ENCODE measurements at places on chromosomes 7 and 10. TPM values are rescaled to one million over a fixed set of nuclear protein-coding genes. Genes with fewer than 3 reads are reported as not detected.

DNA sequence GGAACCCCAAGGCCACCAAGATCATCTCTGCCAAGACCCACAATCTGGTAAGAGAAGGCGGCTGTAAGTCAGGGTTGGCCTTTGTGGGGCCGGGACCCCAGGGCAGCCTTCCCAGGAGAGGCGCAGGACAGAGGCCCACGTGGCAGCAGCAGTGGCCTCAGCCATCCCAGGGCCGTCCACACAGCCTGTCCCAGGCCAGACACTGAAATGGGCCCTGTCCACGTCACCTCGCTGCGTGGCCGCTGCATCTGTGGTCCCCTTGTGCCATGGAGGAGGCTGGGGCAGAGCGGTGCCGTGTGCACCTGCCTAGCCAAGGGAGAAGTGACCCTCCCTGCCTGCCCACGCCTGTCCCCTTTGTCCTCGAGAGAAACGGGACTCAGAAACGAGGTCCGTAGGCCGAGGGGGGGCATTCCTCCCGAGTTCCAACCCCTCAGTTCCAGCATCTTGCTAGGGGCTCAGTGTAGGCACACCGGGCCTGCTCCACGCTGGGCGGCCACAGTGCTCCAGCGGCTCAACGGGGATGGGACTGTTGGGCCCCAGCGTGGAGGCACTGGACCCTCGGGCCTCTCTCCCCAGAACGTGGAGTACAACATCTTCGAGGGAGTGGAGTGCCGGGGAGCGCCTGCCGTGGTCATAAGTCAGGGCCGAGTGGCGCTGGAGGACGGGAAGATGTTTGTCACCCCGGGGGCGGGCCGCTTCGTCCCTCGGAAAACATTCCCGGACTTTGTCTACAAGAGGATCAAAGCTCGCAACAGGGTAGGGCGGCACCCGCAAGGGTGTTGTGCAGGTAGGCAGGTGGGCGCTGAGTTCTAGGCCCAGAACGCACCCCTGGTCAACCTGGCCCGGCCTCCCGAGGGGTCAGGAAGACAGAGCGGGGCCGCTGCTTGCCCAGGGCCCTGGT, 15.6 kb downstream of the DPYSL4 start:
- H3K27ac ChIP-seq, result no peak overlapping the region
- no peaks in the 10 kb centered on the region for H3K36me3 ChIP-seq
- no peak overlapping the region for H3K4me3 ChIP-seq
- no peaks in the 10 kb centered on the region for H3K27me3 ChIP-seq
- H3K4me1 ChIP-seq, result no peaks in the 10 kb centered on the region

DNA sequence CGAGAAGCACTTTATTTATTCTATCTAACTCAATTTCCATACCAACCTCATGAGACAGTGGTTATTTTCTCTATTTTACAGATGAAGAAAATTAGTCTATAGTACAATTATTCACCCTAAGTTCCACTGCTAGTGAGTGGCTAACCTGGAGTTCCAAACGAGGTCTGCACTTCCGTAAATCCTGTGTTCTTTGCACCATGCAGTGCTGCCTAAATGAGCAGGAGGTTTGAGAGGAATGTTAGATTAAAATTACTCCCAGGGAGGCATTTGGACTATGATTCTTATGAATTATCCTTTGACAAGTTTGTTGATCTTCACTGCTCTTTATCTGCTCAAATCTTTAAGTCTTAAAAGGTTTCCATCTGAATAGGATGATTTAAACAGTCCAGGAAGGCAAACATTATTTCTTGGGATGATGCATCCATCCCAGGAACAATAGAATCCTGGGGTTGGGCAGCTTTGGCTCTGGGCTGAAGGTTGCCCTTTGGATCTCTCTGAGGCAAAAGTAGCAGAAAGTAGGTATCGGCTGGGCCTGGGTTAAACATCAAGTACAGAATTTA, 400.8 kb downstream of the REEP3 start:
- no peaks in the 10 kb centered on the region for H3K4me1 ChIP-seq
- no peak for DNase-seq
- H3K36me3 ChIP-seq, result no peaks in the 10 kb centered on the region
- H3K27ac ChIP-seq, result no peak overlapping the region
- H3K4me3 ChIP-seq, result no peak overlapping the region

GRCh38 chr10:17435187-17435586, 19.2 kb downstream of the ST8SIA6 start:
- no peak for DNase-seq
- H3K36me3 ChIP-seq, result no peaks in the 10 kb centered on the region
- H3K4me3 ChIP-seq, result no peak overlapping the region
- no peak overlapping the region for H3K27ac ChIP-seq
- no peaks in the 10 kb centered on the region for H3K4me1 ChIP-seq

GRCh38 chr7:1192171-1192676, 32.2 kb upstream of the ZFAND2A start:
- DNase-seq, result peak; percentile 65
- H3K36me3 ChIP-seq, result no peaks in the 10 kb centered on the region
- H3K27ac ChIP-seq, result no peak overlapping the region
- no peaks in the 10 kb centered on the region for H3K4me1 ChIP-seq
- no peak overlapping the region for H3K4me3 ChIP-seq
- peaks cover 52% of the 10 kb centered on the region for H3K27me3 ChIP-seq

- no peaks in the 10 kb centered on the region for H3K36me3 ChIP-seq
- H3K4me3 ChIP-seq, result no peak overlapping the region
- no peaks in the 10 kb centered on the region for H3K4me1 ChIP-seq
- DNase-seq, result no peak
- H3K27ac ChIP-seq, result no peak overlapping the region
- no peaks in the 10 kb centered on the region for H3K27me3 ChIP-seq
Observed at GRCh38 chr10:81569488-81569887, 305.5 kb upstream of the NRG3 start.

DNA sequence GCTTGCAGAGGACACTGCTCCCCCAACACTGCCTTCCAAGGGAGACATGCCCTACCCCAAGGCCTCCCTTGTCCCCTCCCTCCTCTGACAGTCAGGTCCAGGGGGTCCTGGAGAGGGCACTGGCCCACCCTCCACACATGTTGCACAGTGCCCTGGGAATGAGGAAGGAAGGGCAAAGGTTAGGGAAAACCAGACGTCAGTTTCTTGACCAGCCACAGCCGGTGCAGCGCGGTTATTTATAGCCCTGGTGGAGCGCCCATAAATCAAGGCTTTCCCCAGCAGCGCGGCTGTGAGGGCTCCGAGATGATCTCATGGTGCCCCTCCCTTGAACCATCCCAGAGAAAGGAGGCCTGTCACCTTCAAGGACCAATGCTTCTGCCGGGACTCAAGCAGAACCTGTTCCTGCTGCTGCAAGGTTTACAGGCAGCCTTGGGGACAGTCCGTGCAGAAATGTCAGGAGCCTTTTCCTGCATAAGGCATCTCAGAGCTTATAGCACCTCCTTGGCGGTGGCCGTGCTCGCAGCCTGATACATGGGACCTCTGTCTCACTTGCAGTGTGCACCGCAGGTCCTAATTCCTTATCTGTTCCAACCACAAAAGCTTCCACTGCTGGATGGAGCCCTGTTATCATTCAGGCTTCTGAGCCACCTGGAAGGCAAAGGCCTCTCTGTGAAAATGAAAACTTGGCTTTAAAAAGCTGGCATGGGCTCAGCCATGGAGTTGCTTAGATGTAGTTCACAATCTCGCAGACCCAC, 127.3 kb downstream of the LHPP start:
- no peaks in the 10 kb centered on the region for H3K36me3 ChIP-seq
- peak overlapping the region; percentile 77 for H3K27ac ChIP-seq
- H3K4me3 ChIP-seq, result no peak overlapping the region
- H3K4me1 ChIP-seq, result peaks cover 31% of the 10 kb centered on the region
- DNase-seq, result peak; percentile 85

GRCh38 chr10:69731184-69731583, 70.5 kb upstream of the COL13A1 start:
- peaks cover 25% of the 10 kb centered on the region for H3K27me3 ChIP-seq
- DNase-seq, result no peak
- H3K27ac ChIP-seq, result no peak overlapping the region
- no peak overlapping the region for H3K4me3 ChIP-seq
- peaks cover 65% of the 10 kb centered on the region for H3K4me1 ChIP-seq

DNA sequence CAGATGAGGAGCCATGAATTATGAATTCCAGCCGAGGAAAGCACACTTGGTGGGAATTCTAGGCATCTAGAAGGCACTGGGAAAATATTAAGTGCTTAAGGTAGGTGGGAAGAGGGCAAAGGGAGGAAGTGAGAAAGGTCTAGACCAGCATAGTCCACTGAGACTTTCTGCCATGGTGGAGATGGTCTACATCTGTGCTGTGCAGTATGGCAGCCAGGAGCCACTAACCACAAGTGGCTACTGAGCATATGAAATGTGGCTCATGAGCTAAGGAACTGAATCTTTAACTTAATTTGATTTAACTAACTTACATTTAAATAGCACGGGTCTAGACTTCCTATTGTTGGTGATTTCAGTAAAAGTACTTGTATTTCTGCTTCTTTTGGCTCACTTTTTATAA, 82.5 kb upstream of the SEM1 start:
- H3K36me3 ChIP-seq, result no peaks in the 10 kb centered on the region
- no peaks in the 10 kb centered on the region for H3K4me1 ChIP-seq
- no peak overlapping the region for H3K4me3 ChIP-seq

- no peak overlapping the region for H3K4me3 ChIP-seq
- H3K36me3 ChIP-seq, result no peaks in the 10 kb centered on the region
- DNase-seq, result no peak
- peaks cover 2% of the 10 kb centered on the region for H3K27me3 ChIP-seq
Observed at GRCh38 chr7:73363225-73364005, 35.5 kb downstream of the FKBP6 start.

DNA sequence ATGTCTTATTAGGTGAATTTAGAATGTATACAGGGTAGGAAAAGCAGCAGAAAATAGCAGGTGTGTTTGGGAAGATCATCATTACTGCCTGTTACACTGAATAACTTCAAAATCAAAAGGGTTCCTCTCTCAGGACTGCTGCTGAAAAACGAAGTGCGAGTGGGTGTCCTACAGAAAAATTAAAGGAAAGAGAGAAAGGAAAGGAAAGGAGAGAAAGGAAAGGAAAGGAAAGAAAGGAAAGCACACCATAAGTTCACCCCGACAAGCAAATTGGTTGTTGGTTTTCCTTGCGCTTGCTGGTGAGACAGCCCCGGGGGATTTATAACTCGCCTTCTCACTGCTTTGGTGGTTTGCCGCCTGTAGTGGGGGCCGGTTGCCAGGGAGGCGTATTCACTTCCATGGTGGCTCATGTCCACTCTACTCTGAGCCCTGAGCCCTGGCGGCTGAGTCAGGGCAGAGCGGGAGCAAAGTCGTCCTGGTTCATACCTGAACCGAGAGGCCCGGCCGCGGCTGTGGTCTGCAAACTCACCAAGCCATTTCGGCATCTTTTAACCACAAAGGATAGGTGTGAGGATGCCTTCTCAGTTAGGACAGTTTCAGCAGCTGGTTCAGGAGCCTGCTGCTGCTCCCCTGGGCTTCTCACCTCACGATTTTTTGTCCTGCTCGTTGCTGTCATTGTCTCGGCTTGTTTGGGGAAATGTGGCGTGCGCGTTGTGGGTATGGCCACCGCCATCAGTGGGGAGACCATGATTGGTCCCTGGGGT, 26.1 kb downstream of the INPP5A start:
- H3K27me3 ChIP-seq, result peaks cover 3% of the 10 kb centered on the region
- peaks cover 14% of the 10 kb centered on the region for H3K4me1 ChIP-seq
- H3K27ac ChIP-seq, result no peak overlapping the region
- no peaks in the 10 kb centered on the region for H3K36me3 ChIP-seq
- H3K4me3 ChIP-seq, result no peak overlapping the region
- DNase-seq, result no peak

DNA sequence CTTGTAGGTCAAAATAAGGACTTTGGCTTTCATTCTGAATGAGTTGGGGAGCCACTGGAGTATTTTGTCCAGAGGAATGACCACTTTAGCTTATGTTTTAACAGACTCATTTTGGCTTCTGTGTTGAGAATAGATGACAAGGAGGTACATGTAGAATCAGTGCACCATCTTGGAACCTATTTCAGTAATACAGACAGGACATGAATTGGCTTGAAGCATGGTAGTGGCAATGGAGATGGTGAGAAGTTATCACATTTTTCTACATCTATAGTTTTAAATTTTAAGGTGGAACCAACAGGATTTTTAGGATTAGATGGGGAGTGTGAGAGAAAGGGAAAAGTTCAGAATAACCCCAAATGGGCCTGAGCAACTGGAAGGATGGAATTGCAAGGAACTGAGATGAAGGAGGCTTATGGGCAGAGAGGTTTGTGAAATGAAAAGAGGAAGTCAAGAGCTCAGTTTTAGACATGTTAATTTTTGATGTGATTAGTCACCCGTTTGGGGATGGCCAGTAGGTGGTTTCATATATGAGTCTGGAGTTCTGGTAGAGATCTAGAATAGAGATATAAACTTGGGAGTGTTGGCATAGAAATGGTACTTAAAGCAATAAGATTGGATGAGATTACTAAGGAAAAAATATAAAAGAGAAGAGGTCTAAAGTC, 89.2 kb upstream of the JAZF1 start:
- no peak overlapping the region for H3K4me3 ChIP-seq
- no peaks in the 10 kb centered on the region for H3K4me1 ChIP-seq
- no peak for DNase-seq
- no peak overlapping the region for H3K27ac ChIP-seq
- no peaks in the 10 kb centered on the region for H3K27me3 ChIP-seq
- H3K36me3 ChIP-seq, result no peaks in the 10 kb centered on the region

- peak overlapping the region; percentile 53 for H3K4me3 ChIP-seq
- no peaks in the 10 kb centered on the region for H3K36me3 ChIP-seq
- peaks cover 15% of the 10 kb centered on the region for H3K4me1 ChIP-seq
Observed at GRCh38 chr7:117871778-117872538, 1.3 kb downstream of the CTTNBP2 start.

GRCh38 chr7:157462840-157463239, 126.0 kb downstream of the DNAJB6 start:
- no peak overlapping the region for H3K27ac ChIP-seq
- no peak for DNase-seq
- H3K4me1 ChIP-seq, result peaks cover 7% of the 10 kb centered on the region
- no peaks in the 10 kb centered on the region for H3K36me3 ChIP-seq
- no peak overlapping the region for H3K4me3 ChIP-seq
- H3K27me3 ChIP-seq, result peaks cover 44% of the 10 kb centered on the region

GRCh38 chr7:143214789-143215679, 6.8 kb upstream of the TAS2R40 start:
- H3K27ac ChIP-seq, result no peak overlapping the region
- no peaks in the 10 kb centered on the region for H3K36me3 ChIP-seq
- no peaks in the 10 kb centered on the region for H3K27me3 ChIP-seq
- no peaks in the 10 kb centered on the region for H3K4me1 ChIP-seq

- no peaks in the 10 kb centered on the region for H3K27me3 ChIP-seq
- no peak overlapping the region for H3K4me3 ChIP-seq
- no peaks in the 10 kb centered on the region for H3K36me3 ChIP-seq
- peak; percentile 38 for DNase-seq
- peak overlapping the region; percentile 61 for H3K27ac ChIP-seq
Observed at GRCh38 chr7:132865366-132866143, 216.3 kb downstream of the CHCHD3 start.

GRCh38 chr7:43195256-43195655, 82.8 kb downstream of the HECW1 start:
- DNase-seq, result no peak
- H3K27me3 ChIP-seq, result peaks cover 2% of the 10 kb centered on the region
- H3K4me1 ChIP-seq, result no peaks in the 10 kb centered on the region

Gene CALHM3
- not detected for total RNA-seq

Gene CALML5
- not detected for total RNA-seq

Gene MBL2
- total RNA-seq, result not detected

Gene HEPACAM2
- total RNA-seq, result 0.04 TPM

Gene PLXNA4
- 1.9 TPM for total RNA-seq

Gene VWDE
- total RNA-seq, result 1.6 TPM

Gene FAM204A
- total RNA-seq, result 56.1 TPM

Gene CEP55
- 7.0 TPM for total RNA-seq

Gene CALML3
- total RNA-seq, result not detected

Gene EIF4EBP2
- total RNA-seq, result 32.9 TPM
